ENCODE measurements at places on chromosomes 2 and 18. TPM values are rescaled to one million over a fixed set of nuclear protein-coding genes. Genes with fewer than 3 reads are reported as not detected.

Gene ERBB4
- under 0.01 TPM for polyA plus RNA-seq

Gene ZNF521
- 2.9 TPM for polyA plus RNA-seq

Gene GCG
- not detected for polyA plus RNA-seq

Gene INO80C
- polyA plus RNA-seq, result 32.7 TPM

Gene VIT
- 0.05 TPM for polyA plus RNA-seq

Gene GKN2
- 0.12 TPM for polyA plus RNA-seq

Gene ZEB2
- polyA plus RNA-seq, result 36.8 TPM

Gene HOXD4
- polyA plus RNA-seq, result 0.88 TPM

Gene CDK15
- polyA plus RNA-seq, result 0.02 TPM

Gene LAMA3
- 1.3 TPM for polyA plus RNA-seq

Gene HOXD10
- polyA plus RNA-seq, result 0.06 TPM

Gene UGT1A6
- polyA plus RNA-seq, result not detected

Gene SLC19A3
- polyA plus RNA-seq, result 0.11 TPM

Gene HTRA2
- 48.0 TPM for polyA plus RNA-seq

Gene PLCD4
- 0.26 TPM for polyA plus RNA-seq

Gene VWC2L
- polyA plus RNA-seq, result not detected

Gene RAB3GAP1
- polyA plus RNA-seq, result 16.2 TPM

Gene MEP1B
- polyA plus RNA-seq, result not detected

Gene UPP2
- 0.02 TPM for polyA plus RNA-seq

Gene ANKRD29
- polyA plus RNA-seq, result 7.2 TPM

Gene ELOA2
- polyA plus RNA-seq, result not detected
